T follicular helper cell (primary cell): ENCODE measurements at places on chromosomes 2 and 18.

- no peak for DNase-seq
Observed at GRCh38 chr2:232533944-232534710, 5.4 kb upstream of the CHRNG start.

DNA sequence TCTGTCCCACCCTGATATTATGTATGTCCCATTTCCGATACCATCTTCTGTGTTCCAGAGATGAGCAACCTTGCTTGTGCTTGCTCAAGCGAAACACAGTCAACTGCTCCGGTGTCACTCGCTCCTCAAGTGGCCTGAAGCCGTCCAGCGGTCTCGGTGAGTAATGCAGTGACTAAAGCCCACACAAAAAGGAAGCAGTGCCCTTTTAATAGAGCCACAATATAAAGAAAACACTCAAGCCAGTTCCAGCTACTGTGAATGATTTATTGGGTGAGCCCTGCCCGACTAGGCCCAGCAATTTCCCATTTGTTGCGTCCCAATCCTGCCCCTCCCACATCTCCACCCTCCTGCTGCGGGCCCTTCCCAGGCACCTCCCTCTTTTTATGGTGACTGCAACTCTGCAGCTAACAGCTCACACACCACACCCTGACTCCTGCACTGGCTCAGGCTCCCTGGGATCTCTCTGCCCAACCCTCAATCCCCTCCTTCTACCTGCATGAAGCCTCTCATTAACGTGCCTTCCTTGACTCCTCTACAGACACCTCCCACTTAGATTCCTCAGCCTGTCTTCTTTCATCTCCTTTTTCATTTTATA, 44.2 kb upstream of the DSC1 start:
- DNase-seq: no peak

GRCh38 chr18:58970943-58971790, 106.5 kb downstream of the ZNF532 start:
- DNase-seq: no peak

- DNase-seq: no peak
Observed at GRCh38 chr2:191860760-191861466, 14.0 kb upstream of the CAVIN2 start.

DNA sequence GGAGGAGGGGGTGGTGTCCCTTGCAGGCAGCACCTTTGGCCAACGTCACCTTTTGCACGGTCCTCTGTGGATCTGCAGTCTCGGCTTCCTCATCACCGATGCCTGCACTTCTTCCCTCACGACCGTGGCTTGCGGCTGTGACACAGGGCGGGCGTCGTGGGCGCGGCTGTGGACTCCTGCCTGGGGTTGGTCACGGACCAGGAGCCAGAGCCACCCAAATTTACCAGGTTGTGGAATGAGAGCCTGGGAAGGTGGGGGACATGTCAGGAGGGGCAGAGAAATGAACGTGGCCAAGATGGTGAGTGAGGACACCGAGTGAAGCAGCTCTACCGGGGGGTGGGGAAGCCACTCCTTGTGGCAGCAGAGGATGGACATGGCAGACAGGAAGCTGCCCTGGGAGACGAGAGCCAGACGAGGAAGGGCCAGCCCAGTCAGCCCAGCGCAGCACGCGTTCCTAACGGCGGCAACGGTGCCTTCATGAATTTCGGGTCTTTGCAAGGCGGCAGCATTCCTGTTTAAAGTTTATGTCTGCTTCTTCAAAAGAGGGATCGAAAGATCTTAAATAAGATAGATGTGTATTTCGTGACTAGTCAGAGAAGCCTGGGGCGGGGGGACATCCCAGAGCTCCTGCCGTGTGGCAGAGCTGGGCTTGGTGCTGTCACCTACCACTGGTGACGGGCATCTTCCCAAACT, 84.2 kb downstream of the LRRFIP1 start:
- DNase-seq: no peak

GRCh38 chr18:13279181-13280069, 60.9 kb downstream of the LDLRAD4 start:
- DNase-seq: no peak

DNA sequence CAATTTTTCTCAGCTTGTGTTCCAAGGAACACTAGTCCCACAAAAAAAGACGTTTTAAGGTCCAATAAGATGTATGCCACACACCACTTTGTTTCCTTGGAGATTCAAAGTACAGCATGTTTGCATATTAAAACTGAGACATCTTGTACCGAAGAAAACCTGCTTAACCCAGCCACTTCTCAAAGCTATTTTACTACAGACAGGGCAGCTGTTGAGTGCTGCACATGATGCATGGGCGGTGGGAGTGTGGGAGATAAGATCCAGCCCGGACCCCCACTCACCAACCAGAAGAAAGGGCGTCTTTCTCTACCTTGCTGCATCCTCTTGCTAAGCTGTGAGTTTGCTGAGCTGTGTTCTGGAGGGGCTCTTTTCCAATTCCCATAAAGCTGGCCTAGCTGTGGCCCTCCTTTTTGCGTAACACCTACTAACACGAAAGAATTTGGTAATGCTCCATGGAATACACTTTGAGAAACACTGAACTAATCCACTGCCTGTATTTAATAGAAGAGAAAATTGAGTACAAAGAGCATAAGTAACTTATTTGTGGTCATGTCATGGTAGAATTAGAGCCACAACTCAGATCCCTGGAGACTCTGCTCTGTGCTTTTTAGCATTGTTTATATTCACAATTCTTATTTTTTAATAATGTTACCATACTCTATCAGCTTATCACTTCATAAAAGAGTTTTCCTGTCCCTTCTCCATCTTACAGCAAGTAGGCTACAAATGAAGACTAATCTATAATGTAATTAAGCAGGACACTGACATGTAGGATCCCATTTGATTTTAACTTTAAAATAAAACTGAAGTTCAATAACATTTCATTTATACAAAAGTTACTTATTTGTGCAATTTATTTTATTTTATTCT, 90.0 kb downstream of the PLEKHM3 start:
- DNase-seq: no peak

DNA sequence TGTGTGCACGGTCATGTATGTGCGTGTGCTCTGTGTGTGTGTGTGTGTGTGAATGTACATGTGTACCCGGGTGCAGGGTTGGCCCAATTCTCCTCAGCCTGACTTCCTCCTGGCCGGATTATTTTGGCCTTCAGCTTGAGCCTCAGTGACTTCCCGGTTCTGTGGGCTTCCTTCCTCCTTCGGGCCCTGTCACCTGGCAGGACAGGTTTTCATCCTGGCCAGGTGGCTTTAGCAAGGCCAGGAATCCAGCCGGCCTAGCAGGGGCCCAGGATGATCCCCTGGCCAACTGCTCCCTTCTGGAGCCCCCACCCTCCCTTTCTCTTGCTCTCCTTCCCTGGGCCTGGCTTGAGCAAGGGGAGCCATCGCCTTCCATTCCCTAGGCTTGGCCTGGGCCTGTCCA, 140.5 kb downstream of the INHBB start:
- no peak for DNase-seq

- no peak for DNase-seq
Observed at GRCh38 chr2:54419388-54419787, 36.7 kb upstream of the SPTBN1 start.
